Activated T-cell treated with anti-CD3 and anti-CD28 coated beads, Interleukin-2, amount 50 U/mL, for 24 hours (primary cell): ENCODE measurements at places on chromosomes 1 and 21.

DNA sequence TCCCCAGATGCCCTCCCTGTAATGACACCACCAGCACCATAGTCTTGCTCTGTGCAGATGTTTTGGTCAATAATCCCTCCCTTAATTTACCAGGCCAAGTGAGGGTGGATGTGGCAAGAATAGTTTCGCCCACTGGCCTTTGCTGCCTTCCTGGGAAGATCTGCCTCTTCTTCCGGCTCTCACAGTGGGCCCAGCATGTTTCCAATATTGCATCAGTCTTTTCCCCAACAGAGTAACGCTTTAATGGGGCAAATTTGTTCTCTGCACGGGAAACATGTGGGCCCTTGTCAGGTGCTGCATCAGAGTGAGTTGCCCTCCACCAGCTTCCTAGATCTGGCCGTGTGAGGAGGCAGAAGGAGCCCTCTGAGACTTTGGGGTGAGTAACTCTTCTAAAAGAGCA lies 12.0 kb upstream of the ALX3 start:
- DNase-seq: no peak

DNA sequence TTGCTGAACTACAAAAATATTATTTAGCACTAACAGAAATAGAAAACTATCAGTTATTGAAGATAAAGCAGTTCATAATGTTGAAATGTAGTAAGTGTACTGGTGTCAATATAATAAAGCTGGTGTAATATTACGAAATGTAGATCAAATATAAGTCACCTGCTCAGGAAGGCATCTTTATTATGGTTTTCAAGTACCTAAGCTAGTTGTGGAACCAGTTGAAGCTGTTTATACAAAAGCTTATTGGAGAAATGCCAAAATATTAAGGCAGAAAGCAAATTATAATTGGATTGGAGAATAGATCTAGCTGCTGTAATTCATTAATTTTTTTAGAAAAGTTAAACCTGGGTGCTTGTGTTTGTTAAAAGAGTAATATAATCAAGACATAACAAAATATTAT lies 6.2 kb upstream of the MARK1 start:
- no peak for DNase-seq

- DNase-seq: no peak
Observed at GRCh38 chr1:164774819-164775654, 216.1 kb downstream of the PBX1 start.

DNA sequence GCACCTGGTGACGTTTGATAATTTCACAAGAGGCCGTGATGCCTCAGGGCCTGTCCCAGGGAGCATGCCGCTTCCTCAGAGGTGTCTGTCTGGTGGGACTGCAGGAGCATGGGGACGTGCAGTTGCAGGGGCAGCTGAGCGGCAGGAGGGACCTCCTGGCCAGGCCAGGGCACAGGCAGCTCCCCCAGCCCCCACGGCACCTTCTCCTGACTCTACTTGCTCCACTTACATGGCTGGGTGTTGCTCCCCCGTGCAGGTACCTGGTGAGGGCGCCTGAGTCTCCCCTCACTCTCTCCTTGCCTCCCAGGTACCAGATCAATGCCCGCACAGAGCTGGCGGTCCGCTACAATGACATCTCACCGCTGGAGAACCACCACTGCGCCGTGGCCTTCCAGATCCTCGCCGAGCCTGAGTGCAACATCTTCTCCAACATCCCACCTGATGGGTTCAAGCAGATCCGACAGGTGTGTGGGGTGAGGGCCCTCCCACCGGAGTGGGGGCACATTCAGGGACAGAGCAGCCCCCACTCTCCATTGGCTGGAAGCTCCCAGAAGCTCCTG lies 108.4 kb downstream of the PDE9A start:
- DNase-seq: no peak

- no peak for DNase-seq
Observed at GRCh38 chr1:2320760-2321667, 70.3 kb downstream of the MORN1 start.

- DNase-seq: no peak
Observed at GRCh38 chr1:91798241-91798648, 87.7 kb downstream of the TGFBR3 start.

DNA sequence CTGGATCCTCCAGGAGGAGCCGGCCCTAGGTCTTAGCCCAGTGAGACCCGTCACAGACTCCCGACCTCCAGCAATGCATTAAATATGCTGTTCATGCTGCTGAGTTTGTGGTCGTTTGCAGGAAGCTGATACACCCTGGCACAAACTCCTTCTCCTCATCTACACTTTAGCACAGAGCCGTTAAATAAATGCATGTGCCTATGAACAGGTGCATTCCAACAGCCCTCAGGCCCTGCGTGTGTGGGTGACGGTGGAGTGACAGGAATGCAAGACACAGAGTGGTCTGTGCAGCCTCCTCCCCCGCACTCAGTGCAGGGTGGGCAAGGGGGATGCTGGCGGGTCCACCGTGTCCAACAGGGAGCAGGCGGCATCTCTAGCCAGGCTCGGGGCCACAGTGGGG lies 106.6 kb upstream of the TMPRSS2 start:
- DNase-seq: no peak

DNA sequence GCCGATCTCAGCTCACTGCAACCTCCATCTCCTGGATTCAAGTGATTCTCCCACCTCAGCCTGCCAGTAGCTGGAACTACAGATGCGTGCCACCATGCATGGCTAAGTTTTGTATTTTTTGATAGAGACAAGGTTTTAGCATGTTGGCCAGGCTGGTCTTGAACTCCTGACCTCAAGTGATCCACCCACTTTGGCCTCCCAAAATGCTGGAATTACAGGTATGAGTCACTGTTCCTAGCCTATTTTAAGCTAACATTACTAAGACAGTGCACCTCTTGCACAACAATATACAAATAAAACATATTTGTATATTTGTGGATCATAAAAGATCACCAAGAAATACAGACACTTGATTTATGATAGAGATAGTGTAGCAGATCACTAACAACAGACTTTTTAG lies 139.1 kb downstream of the DUSP10 start:
- DNase-seq: no peak

DNA sequence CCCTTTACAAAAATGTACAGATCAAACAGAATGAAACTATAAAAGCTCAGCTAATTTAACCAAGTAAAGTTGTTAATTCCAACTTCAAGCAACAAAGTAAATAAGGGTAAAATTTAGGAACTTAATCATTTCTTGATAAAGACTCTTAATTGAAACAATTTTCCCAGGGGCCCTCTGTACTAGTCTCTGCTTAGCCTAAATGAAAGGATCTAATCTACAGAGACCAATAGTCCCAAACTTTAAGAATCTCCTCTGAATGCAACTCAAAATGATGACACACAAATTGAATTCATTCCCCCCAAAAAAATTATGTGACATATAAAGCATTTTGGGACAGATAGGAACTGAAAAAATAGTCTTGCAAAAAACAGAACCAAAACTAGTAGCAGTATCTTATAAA lies 16.6 kb downstream of the EYA3 start:
- no peak for DNase-seq

- no peak for DNase-seq
Observed at GRCh38 chr1:41501581-41501980, 17.1 kb upstream of the EDN2 start.

DNA sequence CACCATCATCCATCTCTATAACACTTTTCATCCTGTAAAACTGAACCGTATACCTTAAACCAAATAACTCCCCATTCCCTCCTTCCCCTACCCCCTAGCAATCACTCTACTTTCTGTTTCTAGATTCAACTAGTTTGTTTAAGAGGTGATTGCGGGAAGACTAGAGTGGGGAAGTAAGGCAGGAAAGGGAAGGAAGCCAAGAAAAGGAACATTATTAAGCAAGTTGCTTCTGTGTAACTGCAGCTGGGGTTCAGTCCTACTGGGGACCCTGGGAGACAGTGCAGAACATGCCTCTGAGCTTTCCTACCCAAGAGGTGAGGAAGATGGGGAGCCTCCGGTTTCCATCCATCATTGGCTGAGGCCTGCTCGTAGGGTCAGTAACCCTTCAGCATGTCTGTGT lies 28.9 kb upstream of the H3-3A start:
- no peak for DNase-seq

DNA sequence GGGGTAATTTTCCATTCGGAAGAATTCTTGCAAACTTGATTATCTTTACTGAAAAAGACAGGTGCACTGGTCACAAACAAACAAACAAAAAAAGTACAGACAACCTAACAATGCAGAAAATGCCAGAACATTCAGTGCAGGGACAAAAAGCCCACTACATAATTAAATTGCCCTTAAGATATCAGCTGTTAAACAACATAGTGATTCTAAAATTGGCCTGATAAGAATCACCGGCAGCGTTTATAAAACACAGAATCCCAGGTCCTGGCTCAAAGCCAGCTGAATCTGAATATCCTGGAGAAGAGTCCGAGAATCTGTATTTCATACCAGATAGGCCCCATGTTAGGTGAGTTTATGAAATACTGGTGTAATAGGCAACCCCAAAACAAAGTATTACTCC lies 6.1 kb downstream of the PLPP3 start:
- DNase-seq: no peak

GRCh38 chr21:34560021-34560420 lies 48.0 kb upstream of the KCNE1 start:
- no peak for DNase-seq

DNA sequence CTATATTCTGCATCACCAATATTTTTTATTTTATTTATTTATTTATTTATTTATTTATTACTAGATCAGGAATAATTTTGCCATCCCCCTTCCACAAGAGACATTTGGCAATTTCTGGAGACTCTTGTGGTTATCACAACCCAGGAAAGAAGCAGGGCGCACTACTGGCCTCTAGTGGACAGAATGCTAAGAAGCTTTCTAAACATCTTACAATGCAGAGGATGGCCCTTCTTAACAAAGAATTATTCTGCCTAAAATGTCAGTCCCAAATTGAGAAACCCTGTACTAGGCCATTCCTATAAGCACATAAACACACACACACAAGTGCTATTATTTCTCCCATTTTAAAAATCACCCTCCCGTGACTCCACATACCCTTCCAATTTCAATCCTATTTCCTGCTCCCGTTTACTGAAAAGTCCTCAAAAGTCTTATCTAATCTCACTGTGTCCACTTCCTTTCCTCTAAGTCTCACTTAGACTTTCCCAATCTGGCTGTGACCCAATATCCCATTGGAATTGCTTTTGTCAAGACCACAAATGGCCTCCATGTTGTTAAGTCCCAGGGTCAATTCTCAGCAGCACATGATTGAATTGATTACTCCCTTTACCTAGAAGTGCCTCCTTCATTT lies 43.7 kb upstream of the RNF11 start:
- peak; percentile 42 for DNase-seq

DNA sequence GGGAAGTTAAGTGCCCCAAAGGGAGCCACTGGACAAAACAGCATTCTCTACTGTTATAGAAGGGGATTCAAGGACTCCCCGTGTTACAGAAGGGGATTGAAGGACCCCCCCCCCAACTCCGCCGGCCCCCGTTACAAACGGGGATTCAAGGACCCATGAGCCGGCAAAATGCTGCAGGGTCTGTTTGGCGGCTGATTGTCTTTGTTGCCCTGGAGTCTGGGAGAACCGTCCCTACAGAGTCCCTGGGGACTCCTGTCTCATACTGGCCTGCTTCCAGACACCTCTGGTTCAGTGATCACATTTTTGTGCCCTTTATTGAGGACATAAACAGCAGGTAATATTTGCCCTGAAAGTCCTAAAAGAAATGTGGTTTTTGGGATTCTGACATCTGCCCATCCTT lies 96.4 kb downstream of the SYF2 start:
- no peak for DNase-seq

DNA sequence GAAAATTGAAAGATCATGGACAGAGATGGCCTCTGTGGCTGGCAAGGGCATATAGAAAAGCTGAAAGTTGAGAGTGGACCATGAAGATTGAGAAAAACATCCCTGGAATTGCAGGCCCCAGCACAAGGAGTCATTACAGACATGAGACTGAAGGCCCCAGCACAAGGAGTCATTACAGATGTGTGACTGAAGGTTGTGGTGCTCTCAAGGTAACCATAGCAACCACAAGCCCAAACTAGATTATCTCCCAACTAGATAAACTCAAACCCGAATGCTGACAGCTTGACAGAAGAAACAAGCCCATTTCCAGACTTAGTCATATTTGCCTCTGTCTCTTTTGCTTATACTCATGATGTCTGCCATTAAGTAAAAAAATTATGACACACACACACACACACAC lies 1252.1 kb upstream of the ADGRL4 start:
- no peak for DNase-seq

GRCh38 chr1:32536764-32537163 lies 2.5 kb upstream of the ZBTB8A start:
- no peak for DNase-seq

DNA sequence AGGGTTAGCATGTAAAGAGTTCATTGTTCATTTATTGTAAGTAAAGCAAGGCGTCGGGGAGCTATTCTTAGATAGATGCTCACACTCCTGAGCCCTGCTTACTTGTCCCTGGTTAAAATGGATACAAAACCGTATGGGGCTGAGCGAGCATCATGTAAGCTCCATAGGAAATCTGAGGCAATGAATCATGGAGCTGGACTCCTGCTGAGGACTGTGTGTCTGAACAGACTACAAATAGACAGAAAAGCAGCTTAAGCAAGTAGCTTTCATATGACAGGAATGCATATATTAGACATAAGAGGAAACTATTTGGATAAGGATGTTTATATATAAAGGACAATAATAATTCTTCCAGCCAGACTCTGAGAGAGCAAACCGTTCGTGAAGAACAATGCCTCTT lies 604.9 kb upstream of the PTBP2 start:
- no peak for DNase-seq

GRCh38 chr1:81125672-81126071 lies 675.1 kb upstream of the ADGRL2 start:
- DNase-seq: no peak

DNA sequence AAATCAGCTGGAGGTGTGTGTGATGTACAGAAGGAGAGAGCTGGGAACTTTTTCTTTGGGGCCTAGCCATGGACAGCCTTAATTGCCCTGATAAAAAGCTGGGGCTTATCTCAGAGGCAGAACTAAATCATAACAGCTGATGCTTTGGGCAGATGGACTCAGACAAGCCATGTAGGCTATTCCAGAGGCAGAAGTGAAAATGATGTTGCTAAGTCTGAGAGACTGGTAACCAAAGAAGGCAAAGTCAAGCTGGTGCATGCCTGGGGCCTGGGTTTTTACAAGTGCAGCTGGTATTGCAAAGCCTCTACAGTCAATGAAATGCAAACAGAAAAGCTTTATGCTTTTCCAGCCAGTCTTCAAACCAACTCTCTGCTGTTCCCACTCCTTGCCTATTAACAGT lies 39.0 kb upstream of the LMX1A start:
- no peak for DNase-seq

DNA sequence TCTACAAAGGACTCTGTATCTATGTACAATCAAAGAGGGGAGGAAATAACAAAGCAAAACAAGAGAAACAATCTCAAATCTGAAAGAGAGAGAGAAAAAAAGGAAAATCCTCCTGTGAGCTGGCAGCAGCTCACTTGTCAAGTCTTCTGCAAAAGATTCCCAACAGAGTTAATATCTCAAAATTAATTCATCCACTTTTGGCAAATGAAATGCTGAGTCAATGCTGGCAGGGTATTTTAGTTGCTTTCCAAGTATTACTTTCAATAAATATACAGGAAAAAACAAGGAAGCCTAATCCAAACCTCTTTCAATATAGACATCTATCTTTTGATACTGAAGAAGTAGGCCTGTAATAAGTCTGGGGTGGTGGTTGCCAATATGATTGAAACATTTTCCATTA lies 613.9 kb upstream of the NEGR1 start:
- no peak for DNase-seq
